ENCODE measurements at places on chromosomes 6 and 20.

- DNase-seq = no peak
Measured at GRCh38 chr20:58995461-58996225, 11.4 kb downstream of the CTSZ start.

DNA sequence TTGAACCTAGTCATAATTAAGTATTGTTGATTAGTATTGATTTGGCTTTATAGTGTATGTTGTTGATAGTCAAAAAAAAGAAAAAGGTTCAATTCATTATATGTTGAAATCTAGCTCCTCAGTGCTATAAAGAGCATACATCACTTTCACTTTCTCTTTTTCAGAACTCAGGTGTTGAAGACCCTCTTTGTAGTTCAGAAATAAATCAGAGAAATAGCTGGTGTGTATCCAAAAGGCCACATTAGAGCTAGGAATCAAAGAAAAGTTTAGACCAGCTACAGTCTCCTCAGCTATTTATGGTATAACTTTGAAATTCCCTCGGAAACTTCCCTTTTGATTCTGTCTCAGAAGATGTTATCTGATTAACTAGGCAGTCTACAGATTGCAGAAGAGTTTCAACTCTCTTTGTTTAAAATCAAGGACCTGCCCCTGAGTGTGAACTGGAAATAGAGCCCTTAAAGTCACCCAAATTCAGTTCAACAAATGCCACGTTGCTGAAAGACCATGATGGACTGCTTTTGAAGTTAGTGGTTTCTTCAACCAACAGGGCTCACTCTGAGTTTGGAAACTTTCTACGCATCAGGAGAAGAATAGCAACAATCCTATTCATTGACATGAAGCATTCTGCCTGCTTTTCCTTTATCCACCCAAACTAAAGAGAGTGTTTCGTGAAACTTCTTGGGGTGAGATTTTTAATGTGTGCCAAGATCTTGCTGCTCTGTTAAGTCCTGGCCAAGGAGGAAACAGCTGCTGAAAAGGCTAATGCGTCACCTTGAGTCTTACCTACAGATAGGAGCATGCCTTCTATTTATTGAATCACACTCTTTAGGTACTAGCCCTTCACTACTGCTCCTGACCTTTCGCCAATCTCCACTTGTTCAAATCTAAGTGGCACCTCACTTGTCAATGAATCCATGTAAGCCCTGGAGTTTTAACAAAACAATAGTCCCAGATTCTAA is 111.7 kb downstream of the TNFRSF21 start:
- no peak for DNase-seq

DNA sequence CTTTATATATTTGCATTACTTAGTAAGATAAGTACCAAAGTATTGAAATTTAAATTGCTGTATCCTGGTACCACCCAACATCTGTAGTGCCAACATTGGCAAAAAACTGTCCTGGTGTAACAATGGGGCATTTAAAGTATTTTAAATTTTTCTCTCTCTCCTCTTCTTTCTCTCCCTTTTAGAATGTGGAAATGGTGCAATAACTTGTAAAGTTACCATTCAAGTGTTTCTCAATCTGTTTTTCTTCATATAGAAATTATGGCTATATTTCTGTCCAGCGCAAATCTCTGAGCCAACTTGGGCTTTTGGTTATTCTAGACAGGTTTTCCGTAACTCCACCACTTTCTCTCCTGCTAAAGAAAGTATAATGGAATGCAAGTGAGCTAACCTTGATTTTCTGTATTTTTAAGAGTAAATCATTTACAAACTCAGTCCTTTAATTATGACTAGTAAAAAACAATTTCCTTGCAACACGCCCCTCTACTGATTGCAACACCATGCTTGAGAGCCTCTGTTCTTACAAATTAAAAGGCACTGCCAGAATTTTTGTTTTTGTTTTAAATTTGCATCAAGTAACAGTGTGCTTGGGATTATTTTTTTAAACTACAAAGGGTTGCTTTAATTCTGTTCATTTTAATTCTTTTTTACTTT is 324.2 kb upstream of the CITED2 start:
- no peak for DNase-seq

DNA sequence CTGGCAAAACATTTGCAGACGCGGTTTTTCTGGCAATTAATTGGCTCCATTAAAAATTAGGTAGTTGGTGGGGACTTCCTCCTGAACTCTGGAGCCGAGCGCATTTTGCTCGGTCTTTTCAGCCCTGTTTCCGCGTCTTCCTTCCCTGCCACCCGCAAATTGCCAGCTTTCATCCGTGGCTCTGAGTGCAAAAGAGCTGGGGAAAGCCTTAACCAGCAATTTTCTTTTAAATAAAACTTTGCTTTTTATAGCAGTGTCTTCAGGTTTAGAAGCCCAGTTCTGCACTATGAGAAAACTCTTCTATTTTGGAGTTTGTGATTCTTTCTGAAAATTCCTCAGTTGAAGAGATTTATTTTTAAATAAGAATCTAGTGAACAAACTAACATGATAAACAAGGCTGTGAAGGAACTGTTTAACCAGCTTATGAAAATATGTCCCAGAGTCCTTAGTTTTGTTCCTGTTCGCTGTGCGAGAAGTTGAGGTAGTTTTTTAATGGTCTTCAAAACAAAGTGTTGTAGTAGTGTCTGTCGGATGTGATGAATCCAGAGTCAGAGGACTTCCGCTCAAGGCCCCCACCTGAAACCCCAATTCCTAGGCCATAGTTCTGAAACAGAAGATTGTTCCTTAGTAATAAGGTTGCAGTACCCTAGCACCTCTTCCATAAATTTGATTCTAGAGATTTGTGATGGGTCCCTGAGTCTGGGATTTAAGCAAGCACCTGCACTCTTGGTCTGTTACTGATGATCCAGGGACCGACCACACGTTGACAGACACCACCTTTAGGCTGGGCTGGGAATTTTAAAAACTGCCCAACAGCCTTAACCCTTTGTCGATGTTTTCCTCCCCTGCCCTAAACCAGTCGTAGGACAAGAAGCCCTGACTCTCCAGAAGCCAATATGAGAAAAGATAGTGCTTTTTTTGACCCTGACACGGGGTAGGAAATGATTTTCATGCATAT is 950 bp downstream of the KCTD20 start:
- DNase-seq = peak; percentile 26

GRCh38 chr6:111850295-111850937 is 22.8 kb downstream of the FYN start:
- no peak for DNase-seq

- DNase-seq = no peak
Measured at GRCh38 chr6:4577406-4577805, 198.8 kb upstream of the CDYL start.

- DNase-seq = no peak
Measured at GRCh38 chr6:16804546-16805242, 43.4 kb upstream of the ATXN1 start.

DNA sequence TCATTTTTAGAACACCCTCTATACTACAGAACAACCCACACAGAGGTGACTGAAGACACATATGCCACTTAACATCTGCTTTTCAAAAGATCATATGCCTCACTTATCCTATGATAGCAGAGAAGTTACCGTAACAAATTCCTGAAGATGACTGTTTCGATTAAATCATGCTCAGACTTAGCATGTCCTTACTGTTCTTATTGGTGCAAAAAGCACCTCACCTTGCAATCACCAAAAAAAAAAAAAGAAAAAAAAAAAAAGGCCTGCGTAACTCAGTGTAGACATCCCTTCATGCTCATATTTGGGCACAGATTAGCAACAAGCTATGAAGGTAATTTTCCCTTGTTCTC is 17.7 kb upstream of the DST start:
- no peak for DNase-seq

- no peak for DNase-seq
Measured at GRCh38 chr20:58665606-58666005, 14.5 kb downstream of the STX16 start.

- no peak for DNase-seq
Measured at GRCh38 chr6:103284835-103285234, 1574.9 kb downstream of the HACE1 start.

- no peak for DNase-seq
Measured at GRCh38 chr20:50594231-50594590, 84.0 kb downstream of the PTPN1 start.

GRCh38 chr6:27288136-27289044 is 23.7 kb downstream of the POM121L2 start:
- DNase-seq = no peak

DNA sequence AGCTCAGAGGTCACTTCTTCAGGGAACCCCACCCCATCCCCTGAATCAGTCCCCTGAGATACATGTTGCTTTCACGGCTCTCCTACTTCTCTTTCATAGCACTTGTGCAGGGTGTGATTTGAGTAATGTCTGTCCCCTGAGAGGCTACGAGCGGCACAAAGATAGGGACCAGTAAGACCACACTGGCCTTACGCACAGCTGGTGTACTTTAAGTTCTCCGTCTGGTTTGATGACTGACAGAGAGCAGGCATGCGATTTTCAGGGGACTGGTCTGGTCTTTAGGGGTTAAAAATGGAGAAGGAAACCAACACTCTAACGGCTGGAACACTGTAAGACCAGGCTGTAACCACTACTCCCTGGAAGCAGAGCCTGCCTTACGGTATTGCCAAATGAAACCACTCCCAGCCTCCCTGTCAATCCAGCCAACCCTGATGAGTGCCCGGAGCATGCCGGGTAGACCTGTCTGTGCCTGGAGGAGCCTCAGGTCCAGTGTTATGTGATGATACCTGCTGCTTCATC is 47.1 kb downstream of the ELMO2 start:
- no peak for DNase-seq

DNA sequence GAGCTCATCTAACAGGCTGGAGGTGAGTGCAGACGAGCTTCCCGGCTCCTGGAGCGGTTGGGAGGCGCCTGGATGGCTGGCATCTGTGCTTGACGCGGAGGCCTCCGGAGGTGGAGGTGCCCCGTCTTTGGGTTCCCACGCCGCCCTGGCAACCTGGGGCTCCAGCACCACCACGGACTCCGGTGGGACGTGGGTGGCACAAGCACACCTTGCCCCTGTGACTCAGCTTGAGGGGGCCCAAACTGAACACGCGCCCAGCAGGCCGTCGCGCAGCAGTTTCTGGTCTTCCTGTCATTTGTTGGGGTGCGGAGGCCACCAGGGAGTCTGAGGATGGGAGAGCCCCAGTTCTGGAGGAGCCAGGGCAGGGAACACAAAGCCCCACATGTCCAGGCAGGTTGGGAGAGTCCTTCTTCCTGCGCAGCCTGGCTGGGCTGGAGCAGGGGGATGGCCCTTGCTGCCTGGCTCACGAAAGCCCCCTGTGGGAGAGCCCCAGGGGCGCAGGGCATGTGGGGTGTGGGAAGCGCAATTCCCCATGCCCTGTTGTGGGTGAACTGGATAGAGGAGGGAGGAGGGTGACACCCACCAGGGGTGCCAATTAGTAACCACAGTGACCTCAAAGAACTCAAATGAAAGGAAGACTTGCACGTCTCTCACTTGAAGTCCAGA is 1378.6 kb upstream of the DEFB115 start:
- DNase-seq = peak; percentile 21

- DNase-seq = no peak
Measured at GRCh38 chr20:51338692-51339440, 203.7 kb downstream of the NFATC2 start.

DNA sequence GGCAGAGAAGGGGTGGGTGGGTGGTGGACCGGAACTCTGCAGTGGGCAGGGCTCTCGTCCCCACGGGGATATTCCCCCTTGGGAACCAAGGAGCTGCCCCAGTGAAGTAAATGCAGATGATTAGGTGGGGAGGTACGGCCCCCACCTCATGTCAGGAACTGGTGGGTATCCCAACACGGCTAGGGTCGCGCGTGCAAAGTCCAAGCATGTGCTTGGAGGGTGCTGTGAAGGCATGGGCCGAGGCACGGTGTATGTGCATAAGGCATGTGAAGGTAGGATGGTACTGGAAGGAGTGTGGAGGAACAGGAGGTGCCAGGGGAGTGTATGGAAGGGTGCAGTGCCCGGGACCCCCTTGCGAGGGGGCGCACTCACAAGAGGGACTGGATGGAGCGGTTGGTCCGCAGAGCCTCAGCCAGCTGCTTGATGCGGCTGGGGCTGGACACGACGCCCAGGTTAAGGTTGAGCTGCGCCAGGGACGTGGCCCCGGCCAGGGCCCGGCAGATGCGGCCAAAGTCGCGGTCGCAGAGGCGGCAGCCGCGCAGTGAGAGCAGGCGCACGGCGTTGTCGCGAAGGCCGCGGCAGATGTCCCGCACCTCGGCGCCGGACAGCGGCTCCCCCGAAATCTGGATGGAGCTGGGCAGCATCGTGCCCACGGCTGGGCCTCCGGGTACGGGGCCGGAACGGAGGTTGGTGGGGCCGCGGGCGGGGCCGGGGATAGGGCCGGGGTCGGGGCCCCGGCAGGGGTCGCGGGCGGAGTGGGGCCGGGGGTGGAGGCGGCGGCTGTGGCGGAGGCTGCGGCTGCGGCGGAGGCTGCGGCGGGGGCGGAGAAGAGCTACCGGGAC is 783 bp downstream of the LRRC73 start:
- DNase-seq = no peak

DNA sequence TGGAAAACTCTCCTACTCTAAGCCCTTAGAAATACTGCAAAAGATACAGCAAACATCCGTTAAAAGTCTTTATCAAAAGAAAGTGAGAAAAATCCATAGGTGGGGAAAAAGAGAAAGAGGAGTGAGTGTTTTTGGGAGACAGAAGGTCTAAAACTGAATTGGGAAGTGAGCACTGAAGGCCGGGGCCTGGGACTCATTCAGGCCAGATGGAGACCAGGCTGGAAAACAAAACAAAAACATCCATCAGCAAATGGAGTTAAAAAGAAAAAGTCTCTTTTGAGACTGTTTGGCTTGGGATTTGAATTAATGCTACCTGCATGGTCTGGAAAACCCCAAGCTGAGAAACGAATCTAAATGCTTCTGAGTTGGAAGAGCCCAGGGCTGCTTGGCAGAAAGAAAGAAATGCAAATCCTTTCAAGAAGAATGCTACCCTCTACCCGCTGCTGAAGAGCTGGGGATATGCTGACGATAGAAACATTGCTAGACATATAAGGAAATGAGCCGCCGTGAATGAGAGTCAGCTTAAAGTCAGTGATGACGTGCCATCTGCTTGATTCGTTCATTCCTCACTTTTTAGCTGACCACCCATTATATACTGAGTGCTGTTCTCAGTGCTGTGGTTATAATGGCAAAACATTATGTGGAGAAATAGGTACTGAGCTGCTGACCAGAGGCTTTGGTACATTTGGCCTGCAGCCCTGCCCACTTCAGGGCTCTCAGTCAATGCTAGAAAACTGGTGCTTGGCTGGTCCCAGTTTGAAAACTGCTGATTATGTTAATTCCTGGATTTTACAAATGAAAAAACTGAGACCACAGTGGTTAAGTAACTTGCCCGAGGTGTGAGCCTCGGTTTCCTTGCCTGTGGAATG is 28.0 kb upstream of the TULP4 start:
- peak; percentile 36 for DNase-seq

DNA sequence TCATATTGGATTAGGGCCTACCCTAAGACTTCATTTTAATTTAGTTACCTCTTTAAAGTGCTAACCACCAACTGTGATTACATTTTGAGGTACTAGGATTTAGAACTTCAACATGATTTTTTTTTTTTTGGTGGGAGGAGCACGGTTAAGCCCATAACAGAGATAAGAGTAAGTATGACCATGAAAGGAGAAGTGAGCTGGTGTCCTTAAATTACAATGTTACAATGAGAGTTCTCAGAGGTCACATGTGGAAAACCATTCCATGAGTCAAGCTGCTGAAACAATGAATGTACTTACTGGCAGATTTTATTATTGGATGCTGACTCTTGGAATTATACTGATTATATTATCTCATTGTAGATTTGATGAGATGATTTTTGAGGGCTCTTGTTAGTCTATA is 779.3 kb upstream of the CITED2 start:
- no peak for DNase-seq
